CD8-positive, alpha-beta memory T cell (primary cell): ENCODE measurements at places on chromosomes 11 and 22.

- DNase-seq: no peak
Measured at GRCh38 chr11:130439160-130439519, 9.3 kb upstream of the ADAMTS15 start.

GRCh38 chr11:87473174-87473573, 435.4 kb downstream of the TMEM135 start:
- DNase-seq: no peak

DNA sequence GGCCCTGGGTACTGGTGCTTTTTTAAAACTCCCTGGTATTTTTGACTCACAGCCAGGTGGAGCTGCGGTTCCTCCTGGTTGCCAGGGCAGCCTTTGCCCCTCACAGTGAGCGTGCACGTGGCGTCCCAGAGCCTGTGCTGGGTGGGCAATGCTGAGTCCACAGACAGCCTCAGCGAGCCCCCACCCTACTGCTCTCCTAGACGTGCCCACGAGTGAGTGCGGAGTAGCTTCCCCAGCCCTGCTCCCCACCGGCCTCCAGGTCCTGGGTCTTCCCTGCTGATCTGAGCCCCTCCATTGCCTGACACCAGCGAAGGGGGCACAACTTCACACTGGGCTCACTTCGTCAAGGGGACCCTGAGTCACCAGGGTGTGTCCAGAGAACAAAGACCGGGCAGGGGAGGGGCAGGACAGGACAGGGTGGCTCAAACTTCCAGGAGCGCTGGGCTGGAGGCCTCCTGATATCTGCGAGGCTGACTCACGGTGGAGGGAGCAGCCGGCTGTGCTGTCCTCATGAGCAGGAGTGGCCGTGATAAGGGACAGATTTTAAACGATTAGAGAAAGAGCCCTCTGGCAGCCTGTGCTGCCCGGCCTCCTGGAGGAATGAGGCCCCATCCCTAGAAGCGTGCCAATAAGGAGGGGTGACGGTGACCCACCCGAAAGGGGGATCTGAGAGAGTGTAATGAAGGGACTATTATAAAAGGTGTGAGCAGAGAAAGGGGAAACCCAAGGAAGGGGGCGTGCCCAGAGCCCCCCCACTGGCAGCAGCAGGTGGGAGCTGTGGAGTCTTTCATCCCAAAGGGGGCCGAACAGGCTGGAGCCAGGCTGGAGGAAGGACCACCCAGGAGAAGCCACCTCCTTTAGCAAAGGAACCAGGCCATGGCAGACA, 129.3 kb upstream of the FGF3 start:
- DNase-seq: no peak

DNA sequence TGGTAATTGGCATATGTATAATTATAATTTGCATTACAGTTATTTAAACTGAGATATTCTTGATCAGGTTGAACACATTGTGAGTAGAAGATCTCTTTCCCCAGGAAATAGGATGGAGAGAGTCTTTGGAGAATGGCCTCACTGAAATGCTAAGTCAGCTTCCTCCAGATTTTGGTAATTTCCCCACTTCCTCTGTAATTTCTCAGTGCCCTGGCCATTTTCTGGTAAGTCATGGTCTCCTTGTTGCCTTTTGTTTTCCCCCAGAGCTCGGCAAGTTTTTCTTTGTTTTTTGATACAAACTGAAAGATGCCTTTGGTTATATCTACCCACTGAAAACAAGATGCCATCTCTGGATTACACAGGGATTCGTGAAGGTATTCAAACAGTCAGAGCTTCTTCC, 12.8 kb upstream of the FBXO3 start:
- no peak for DNase-seq

DNA sequence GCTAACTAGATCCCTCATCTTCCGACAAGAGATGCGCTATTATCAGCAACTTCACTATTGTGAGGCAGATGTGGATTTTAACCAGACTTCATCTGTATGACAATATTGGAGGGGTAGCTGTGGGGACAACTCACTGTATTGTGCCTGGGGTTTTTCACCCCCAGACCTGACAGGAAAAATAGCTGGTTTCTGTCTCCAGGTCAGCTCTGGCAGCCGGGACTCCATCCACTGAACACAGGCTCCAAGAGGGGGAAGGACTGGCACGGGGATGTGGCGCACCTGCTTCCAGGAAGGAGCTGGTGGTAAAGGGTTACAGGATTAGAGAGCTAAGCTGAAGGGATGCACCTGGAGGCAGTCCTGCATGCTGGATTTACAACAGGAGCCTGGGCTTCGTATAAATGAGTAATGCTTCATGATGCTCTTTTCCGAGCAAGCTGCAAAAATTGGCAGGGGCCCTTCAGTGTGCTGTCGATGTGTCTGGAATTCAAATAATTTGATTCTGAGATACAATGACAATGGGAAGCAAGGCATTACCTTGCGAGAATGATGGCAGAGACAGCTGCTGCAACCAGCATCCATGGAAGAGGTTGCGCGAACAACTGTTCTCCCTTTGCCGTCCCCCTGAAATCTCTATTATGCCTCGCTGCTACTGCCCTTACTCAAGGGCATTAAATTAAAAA, 49.5 kb downstream of the LMO2 start:
- DNase-seq: no peak

DNA sequence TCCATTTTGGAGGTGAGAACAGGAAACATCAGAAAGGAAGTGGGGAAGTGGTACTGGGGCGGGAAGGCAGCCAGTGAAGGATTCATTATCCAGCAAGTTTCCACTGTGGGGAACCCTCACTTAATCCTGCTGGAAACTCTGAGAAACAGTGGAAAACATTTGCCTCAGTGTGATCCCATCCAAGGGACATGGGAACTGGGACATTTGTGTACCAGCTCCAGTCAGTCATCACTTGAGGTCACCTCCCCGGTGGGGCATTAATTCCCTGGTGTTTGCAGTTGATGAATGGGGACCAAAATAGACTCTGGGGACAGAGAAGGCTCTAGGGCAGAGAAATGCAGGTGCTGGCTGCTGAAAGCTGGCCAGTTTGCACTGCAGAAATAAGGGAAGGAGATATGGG, 599.9 kb downstream of the BUD13 start:
- DNase-seq: no peak

- no peak for DNase-seq
Measured at GRCh38 chr22:30104501-30105156, 24.4 kb downstream of the HORMAD2 start.

GRCh38 chr11:74427384-74427886, 29.2 kb upstream of the PGM2L1 start:
- no peak for DNase-seq

GRCh38 chr11:65485920-65486219, 13.0 kb upstream of the MALAT1 start:
- DNase-seq: no peak

DNA sequence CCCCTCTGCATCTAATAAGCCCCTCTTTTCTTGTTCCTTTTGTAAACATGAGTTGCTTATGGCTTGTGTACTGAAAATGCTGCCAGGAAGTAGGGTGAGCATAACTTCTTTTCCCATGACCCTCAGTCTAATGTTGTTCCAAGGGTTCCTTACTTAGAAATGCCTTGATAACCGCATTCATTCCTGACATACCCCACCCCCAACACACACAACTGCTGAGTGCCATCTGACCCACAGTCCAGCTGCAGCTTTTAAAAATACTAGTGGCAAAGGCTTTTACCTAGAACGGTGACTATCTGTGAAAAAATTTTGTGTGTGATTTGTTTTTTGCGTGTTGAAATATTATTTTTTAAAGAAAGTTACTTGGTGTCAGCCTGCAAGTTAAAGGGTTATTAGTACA, 52.6 kb downstream of the ARHGAP42 start:
- DNase-seq: no peak

- no peak for DNase-seq
Measured at GRCh38 chr22:40285513-40285912, 60.8 kb upstream of the ADSL start.

- DNase-seq: no peak
Measured at GRCh38 chr11:109416601-109417000, 5.4 kb upstream of the C11orf87 start.

DNA sequence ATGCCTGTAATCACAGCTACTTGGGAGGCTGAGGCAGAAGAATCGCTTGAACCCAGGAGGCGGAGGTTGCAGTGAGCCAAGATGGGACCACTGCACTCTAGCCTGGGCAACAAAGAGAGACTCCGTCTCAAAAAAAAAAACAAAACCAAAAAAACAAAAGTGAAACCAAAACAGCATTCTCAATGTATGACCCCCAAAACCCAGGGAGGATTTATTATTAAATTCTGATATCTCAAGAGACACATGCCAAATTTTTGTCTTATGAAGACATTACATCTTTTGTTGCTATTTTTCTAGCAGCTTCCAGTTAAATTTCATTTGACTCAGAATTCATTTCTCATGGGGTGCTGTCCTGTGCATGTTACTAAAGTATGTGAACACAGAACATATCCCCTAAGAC, 3.0 kb upstream of the YPEL4 start:
- no peak for DNase-seq

GRCh38 chr11:128802358-128802981, 64.6 kb downstream of the KCNJ1 start:
- no peak for DNase-seq

GRCh38 chr11:61553373-61554171, 27.3 kb downstream of the SYT7 start:
- DNase-seq: no peak

- no peak for DNase-seq
Measured at GRCh38 chr11:708511-708910, 2.5 kb downstream of the EPS8L2 start.

GRCh38 chr11:65184146-65184545, 2.4 kb downstream of the CAPN1 start:
- no peak for DNase-seq

DNA sequence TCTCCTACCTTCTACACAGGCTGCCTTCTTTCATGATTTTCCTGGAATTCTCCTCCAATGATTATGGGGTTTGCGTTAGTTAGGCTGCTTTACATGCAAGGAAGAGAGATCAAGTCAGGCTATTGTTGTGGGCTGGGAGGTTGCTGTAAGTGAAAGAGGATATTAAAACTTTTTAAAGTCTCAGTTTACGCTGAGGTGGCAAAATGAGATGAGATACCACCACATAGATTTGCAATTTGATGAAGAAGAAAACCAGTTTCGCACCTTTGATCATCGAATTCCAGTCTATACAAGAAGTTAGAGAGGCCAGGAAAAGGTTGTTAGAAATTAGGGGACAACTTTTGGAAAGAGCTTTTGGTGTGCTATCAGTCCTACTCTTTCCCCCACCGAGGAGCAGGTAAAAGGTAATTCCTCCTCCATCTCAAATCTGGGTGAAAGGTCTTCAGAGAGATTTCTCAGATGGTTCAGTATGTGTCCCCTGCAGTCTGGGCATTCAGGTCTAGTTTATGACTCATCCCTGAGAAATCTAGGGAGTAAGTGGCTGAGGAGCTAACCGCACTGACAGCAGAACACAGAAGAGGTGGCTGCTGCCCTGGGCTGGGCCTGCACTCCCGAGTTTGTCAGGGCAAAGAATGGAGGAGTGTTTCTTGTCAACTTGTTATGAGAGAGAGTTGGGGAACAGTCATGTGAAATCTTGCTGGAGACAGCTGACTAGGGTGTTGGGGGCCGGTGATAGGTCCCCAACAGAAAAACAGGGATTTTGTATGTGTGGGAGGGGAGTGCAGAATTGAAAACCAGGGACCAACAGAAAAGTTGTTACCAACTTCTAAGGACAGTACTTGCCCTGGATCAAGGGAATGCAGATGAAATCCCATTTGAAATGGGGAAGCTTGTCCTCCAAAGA, 34.7 kb downstream of the CCDC83 start:
- DNase-seq: no peak

DNA sequence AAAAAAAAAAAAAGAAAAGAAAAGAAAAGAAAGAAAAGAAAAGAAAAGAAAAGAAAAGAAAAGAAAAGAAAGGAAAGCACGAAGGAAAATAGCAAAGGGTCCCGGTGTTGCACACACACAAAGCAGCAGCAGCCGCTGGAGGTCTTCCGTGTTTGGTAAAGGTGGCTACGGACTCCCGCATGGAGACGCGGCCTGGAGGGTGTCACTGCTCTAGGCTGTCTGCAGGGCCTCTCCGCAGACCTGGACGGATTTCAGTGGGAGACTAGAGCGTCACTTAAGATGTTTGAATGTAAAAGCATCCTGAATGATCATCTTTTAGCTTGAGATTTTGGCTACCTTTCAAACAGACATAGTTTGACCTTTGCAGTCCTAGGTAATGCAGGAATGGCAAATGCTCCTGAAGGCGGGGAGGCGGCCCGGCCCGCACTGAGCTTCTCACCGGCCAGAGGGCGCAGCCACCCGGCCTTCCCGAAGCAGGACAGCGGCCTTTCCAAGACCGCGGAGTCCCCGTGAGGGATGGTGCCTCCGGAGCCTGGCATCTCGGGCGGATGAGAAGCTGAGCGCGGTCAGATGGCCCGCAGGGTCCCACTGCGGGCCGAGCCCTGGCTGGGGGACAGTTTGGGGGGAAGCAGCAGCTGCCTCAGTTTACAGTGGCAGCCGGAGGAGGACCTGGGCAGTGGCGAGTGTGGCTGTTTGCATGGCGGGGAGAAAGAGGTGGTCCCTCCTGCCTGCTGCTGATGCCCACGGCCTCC, 18.5 kb downstream of the KRTAP5-5 start:
- DNase-seq: no peak

DNA sequence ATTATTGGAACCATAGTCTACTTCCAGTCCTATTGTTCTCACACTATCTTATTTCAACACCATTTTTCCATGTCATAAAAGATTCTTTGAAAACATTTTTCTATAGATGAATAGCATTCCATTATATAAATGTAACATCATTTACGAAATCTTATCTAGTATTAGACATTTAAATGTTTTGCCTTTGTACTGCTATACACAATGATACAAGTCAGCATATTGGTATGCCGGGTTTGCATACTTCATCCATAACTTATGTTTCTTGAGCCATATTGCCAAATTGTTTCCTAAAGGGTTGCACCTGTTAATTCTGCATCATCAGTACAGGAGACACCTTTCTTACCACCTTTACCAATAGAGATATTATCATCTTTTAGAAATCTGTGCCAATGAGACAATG, 68.2 kb downstream of the SYT13 start:
- DNase-seq: no peak

GRCh38 chr22:42343121-42343454, 72.6 kb upstream of the TCF20 start:
- DNase-seq: no peak

GRCh38 chr11:95487391-95487790, 256.4 kb upstream of the SESN3 start:
- DNase-seq: no peak

DNA sequence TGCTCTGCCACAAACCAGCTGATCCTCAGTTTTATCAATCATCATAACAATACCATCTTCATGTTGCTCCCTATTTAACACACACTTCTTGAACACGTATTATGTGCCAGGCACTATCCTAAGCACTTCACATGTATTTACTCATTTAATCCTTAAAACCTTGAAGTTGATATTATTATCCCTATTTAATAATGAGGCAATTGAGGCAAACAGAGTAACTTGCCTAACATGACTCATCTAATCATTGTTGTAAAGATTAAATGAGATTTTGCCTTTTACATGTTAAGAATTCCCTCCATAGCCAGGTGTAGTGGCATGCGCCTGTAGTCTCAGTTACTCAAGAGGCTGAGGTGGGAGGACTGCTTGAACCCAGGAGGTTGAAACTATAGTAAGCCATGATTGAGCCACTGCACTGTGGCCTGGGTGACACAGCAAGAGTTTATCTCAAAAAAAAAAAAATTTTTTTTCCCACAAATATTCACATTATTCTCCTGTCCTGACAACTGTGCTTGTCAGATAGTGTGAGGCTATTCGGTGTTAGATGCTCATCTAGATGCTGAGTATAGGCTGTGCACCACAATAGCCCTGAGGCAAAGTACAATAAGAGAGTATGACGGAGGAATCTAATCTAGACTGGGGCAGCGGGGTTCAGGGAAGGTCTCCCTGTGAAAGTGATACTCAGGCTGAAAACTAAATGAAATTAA, 13.4 kb downstream of the CKAP5 start:
- DNase-seq: no peak
